ENCODE measurements at places on chromosomes 7 and 10.

GRCh38 chr7:121181357-121181756, 147.4 kb upstream of the WNT16 start:
- DNase-seq: no peak

DNA sequence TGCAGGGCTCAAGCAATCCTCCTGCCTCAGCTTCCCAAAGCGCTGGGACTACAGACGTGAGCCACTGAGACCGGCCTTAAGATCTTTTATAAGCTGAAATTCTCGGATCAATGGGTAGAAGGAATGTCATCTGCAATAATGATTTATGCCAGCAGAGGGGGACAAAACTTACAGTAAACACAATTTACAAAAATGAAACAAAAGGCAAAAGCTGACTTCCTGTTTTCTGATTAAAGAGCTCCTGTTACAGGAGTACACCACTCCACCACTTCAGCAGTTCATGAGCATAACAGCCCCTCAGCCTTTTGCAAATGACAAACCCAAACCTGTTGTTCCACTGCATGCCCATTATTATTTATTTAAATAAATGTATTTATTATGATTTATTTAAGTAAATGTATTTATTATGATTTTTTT, 88.5 kb upstream of the ATP6V0A4 start:
- DNase-seq: no peak

- no peak for DNase-seq
Measured at GRCh38 chr10:124741922-124742412, 2.2 kb downstream of the FAM53B start.

DNA sequence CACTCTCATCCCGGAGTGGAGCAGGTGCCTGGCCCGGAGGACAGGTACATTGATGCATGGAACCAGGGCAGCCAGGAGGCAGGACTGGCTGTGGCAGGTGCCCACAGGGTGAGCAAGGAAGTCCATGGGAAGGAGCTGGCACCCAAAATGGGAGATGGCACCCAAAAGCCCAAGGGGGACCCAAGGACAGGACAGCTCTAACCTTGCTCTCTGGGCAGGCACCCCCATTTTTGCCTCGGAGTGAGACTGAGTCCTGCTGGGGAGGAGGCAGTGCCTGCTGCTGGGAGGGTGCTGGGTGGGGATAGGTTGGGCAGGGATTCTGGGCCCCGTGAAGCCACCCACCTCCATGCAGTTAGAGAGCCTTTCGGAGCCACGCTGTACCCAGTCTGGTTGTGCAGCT, 234.5 kb downstream of the TCERG1L start:
- no peak for DNase-seq

GRCh38 chr10:50605269-50605950, 18.3 kb downstream of the SGMS1 start:
- DNase-seq: no peak

DNA sequence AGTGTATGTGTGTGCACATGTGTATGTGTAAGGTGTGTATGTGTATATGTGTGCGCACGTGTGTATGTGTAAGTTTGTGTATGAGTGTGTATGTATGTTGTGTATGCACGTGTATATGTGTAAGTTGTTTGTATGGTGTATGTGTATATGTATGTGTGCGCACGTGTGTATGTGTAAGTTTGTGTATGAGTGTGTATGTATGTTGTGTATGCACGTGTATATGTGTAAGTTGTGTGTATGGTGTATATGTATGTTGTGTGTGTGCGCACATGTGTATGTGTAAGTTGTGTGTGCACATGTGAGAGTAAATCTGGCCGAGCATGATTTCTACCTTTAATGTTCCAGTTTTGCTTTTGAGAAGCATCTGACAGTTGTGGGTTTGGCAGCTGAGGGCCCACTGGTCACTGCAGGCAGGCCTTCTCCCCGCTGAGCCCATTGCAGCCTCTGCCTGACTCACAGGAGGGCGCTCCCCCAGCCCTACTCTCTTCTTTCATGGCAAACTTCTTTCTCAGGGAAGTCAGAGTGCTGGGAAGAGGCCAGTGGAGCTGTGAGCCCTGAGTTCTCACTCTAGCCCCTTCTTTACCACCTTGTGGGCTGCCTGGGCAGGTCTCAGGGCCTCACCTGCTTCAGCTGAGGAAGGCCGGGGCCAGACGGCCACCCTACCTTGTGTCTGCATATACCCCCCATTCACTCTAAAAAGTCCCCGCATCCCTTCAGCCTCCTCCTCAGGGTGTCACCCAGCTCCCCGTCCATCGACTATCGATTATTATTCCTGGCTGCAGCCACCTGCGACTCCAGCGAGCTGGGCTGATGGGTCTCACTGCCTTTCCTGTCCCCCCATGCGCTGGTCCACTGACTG, 11.2 kb downstream of the WDR86 start:
- DNase-seq: no peak

DNA sequence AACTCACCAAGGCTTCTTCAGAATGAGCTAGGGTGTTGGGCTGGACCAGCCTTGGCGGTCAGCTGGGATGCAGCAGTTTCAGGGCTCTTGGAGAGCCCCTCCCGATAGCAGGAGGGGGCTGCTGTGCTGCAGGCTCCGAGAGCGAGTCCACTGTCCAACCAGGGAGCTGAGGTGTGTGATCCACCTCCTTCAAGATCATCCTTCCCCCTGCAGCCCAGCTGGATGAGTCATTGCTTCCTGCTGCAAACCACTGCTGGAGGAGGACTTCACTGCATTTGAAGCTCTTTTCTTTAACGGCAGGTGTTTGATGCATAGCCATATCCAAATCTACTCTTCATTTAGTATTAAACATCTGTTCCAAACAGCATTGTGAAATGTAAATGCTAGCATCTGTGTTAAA, 54.2 kb upstream of the EBF3 start:
- no peak for DNase-seq

DNA sequence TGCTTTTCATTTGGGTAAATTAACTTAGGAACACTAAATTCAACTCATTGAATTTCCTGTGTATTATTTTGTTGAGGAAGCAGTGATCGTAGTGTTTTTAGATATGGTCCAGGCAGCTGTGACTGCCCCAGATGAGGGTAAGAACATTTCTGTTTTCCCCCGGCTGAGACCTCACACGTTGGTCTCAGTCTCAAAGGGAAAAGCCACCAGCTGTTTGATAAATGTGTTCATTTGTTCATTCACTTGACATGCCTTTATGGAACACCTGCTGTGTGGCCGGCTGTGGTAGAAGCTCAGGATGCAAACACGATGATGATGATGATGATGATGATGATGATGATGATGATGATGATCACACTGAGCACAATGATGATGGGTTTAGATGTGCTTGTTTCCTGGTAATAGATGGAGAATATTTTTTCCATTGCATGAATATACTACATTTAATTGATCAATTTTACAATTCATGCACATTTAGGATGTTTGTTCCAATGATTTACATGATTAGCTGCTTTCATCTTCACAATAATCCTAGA, 125.6 kb upstream of the ZNF32 start:
- DNase-seq: no peak

DNA sequence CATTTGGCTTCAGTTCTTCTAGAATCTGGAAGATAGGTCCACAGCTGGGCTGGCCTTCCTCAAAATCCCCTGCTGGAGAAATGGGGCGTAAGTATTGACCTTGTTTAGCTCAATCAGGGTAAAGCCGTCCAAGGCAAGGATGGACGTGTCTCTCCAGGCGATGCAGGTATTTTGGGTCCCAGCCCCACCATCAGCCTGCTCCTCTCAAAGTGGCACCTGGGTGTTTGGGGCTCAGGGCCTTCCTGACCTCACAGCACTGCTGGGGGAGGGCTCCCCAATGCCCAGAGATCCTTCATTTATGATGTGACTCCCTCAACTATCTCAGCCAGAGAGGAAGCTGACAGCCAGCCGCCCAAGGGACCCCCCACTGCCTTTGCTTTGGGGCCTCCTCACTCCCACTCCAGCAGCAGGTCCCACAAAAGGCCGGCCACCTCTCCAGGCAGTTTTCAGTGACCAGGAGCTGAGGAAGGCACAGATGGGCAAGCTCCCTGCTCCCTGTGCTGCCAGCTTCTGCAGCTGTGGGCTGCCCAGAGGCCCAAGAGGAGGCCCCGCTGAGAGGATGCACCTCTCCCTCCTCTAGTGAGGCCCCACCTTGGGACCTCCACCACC, 140.0 kb upstream of the TCERG1L start:
- no peak for DNase-seq

DNA sequence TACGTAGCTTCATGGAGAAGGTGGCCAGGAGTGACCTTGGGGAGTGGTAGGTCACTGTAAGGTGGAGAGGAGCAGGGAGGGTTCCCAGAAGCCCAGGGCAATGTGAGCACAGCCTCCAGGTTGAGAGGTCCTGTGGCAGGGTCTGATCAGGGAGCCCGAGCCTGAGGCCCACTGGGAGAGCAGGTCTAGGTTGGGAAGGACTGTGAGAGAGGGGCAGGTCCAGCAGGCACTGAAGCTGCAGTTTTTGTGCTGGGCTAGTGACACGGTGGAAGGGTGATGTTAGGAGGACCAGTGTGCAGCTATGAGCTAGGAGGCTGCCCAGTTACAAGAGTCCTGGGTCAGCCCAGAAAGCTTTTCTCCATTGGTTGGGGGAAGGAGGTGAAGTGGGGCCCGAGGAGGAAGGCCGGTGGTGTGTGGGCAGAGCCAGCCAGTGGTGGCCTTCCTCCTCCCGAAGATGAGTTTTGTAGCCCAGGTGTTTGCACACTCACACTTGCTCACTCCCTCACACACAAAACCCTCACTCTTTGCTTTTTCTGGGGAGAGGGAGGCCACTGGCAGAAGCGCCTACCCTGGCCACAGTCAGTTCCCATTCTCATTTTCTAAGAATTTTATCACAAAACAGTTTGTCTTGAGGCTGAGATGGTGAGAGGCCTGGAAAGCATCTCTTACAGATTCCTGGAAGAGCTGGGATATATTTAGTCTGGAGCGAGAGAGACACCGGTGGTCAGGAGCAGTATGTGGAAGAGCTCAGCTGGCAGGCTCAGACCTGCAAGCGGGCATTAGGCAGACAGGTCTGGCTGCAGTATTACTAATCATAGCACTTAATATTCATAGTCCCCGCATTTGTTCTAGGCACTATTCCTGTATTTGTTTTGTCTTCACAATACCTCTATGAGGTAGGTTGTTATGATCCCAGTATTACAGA, 57.1 kb downstream of the ZNF467 start:
- no peak for DNase-seq

DNA sequence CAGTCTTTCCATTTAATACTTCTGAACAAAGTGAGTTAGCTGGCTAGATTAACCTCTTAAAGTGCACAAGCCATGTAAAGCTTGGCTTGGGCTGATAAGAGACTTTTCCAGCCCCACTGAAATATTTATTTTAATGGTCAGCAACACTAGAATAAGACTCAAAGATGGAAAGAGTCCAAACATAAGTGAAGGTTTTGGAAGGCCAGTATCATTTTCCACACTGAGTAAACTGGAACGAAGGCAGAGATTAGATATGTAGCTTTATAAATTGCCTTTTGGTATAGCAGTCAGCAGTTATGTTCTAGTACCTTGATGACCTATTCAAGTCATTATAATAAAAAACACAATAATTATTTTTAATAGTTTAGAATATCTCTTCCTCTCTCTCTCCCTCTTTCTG, 102.2 kb downstream of the HDAC9 start:
- no peak for DNase-seq

DNA sequence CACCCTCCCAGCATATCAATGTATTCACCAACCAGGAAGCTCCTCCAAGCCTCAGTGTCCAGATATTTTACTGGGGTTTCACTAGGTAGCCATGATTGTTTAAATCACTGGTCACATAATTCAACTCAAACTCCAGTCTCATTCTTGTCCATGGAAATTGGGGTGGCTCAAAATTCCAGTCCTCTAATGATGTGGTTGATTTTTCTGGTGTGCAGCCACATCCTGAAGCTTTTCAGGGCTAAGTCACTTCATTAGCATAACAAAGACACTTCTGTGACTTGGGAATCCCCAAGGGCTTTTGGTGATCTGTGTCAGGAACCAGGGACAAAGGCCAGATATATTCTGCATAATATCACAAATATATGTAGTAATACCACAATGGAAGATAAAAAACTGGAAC, 786.9 kb upstream of the IGFBP3 start:
- DNase-seq: no peak

- DNase-seq: no peak
Measured at GRCh38 chr7:148031019-148031418, 559.5 kb upstream of the C7orf33 start.
